CD8-positive, alpha-beta T cell (primary cell): ENCODE measurements at places on chromosomes 4 and X.

- no peak for DNase-seq
Measured at GRCh38 chr4:65227628-65228027, 442.7 kb downstream of the EPHA5 start.

DNA sequence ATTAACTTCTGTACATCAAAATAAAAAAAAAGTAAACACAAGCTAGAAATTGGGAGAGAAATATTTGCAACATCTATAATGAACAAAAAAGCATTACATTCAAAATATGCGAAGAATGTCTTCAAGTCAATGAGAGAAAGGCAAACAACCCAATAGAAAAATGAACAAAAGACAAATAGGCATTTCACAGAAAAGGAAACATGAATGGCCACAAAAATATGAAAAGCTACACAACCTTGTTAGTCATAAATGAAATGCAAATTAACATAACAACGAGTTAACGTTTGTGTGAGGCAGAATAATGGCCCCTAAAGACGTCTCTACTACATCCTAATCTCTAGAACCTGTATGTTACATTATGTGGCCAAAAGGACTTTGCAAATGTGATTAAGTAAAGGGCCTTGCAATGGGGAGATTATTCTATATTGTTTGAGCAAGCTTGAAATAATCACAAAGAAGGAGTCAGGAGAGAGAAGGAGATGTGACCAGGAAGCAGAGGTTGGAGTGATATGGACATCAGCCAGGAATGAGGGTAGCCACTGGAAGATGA lies 86.8 kb downstream of the WDFY3 start:
- no peak for DNase-seq

DNA sequence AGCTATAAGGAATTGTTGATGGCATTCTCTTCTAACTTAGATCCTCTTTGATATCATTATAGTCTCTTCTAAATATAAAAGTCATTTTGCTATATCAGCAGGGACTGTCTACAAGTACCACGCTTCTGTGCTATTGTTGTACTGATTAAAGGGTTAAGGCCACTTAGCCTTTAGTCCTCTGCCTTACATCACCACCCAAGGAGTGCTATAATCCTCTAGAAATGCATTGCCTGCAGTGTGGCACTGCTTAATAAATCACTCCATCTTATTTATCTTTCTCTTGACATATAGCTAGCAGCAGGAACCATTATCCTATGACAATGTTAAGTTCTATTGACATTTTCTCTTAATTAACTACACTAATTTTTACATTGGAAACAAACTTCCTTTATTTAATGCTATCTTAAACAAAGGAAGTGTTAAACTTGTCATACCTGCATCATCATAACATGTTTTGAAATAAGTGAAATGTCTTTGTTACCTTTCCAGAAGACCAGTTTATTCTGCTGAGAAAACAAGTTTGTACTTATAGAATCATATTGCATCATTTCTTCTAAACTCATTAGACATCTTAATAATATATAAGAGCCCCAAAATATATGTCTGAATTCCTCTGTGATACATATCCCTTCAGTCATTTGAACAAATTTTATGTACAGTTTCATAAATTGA lies 360.9 kb upstream of the ATOH1 start:
- DNase-seq = no peak

GRCh38 chr4:70570796-70571195 lies 21.3 kb upstream of the AMBN start:
- DNase-seq = no peak

DNA sequence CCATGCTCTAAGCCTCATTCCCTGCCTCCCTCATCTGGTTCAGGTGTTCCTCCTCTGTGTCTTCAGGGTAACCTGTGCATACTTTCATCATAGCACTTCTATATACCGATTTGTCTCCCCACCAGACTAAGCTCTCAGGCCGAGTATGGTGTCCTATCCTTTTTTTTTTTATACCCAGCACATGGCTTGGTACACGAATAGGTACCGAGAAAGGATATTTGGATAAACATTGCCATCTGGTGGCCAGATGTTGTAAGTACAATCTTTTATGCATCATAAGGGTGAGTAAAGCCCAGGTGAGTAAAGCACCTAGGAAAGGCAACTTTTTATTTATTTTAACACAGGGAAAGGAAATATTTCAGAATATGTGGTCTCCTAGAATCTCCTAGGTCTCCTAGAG lies 68.4 kb downstream of the MID2 start:
- no peak for DNase-seq

DNA sequence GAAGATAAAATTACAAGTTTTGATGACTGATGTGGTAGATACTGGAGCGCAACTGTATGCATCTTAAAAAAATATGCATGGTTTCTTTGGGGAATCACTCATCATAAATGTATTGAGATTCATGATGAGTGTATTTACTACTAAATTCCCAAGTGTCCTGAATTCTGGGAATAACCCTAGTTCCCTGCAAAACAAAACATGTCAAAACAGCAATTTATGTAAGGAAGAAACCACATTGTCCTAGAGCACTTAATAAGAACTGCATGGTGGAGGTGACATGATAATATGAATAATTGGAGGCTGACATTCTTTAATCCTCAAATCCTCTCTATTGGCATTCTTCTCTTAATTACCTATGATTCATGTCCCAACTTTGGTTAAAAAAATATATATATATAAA lies 1804.7 kb downstream of the STIM2 start:
- DNase-seq = no peak

GRCh38 chr4:128600996-128601871 lies 208.3 kb upstream of the JADE1 start:
- no peak for DNase-seq

GRCh38 chr4:11878241-11878640 lies 449.5 kb upstream of the HS3ST1 start:
- no peak for DNase-seq

GRCh38 chr4:185902654-185903053 lies 90.7 kb upstream of the SORBS2 start:
- DNase-seq = no peak

- DNase-seq = no peak
Measured at GRCh38 chr4:80065601-80066000, 7.4 kb downstream of the ANTXR2 start.

DNA sequence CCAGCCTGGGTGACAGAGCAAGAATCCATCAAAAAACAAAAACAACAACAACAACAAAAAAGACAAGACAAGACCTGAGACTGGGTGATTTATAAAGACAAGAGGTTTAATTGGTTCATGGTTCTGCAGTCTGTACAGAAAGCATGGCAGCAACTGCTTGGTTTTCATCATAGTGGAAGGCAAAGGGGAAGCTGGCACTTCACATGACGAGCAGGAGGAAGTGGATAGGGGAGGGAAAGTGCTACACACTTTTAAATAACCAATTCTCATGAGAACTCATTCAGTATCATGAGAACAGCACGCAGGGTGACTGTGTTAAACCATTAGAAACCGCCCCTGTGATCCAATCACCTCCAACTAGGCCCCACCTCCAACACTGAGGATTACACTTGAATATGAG lies 28.4 kb upstream of the SLC10A7 start:
- DNase-seq = no peak

DNA sequence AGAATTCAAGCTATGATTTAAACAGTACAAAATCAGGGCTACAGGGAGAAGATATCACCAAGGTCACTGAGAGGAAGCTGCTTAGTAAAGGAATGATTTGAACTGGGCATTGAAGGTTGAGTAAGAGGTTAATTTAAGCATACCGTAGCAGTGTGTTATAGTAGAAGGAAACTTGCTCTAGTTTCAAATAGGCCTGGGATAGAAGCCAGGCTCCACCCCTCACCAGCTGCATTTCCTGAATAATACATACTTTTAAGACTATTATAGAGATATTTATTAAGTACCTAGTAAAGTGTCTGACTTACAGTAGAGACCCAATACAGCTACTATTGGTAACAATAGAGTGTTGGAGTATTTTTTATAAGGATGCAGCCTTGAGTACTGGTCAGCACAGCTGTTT lies 118.0 kb upstream of the GLRA2 start:
- DNase-seq = no peak

- DNase-seq = no peak
Measured at GRCh38 chr4:721261-722168, 15.9 kb downstream of the PCGF3 start.

DNA sequence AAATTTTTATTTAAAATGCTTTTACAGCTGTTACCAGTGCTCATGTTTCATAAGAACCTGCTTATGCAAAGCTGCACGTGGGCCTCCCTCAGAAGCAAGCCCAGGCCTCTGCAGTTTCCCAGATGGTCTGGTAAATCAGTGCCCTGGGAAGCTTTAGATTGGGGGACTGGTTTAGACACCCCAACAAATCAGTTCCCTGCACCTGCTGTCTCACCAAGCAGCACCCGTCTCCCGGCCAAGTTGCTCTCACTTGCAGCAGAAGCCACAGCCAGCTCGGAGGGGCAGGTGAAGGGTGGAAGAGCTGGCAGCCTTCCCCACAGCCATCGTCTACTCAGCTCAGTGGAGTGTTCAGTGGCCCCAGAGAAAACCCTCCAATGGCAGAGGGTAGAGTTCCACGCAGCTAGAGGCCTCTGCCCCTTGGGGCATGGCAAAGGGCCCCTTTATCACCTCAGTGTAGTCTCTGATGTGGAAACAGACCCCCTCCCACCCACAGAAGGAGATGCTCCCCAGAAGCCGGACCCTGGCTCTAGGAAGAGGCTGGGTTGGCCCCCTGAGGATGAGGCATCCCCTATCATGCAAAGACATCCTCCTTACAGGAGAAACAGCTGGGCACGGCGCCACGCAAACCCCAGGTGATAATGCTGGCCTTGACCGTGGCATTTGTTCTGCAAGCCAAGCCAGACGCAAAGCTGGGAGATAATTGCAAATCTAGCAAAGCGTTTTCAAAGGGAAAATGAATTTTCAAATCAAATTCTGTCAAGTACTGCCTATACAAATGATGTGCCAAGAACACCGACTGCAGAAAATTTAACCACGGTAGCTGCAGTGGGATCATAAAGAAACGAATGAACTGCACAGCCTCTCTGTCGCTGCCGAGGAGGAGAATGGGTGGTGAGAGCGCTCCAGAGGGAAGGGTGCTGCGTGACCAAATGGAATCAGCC lies 51.9 kb downstream of the ZFYVE28 start:
- DNase-seq = no peak

DNA sequence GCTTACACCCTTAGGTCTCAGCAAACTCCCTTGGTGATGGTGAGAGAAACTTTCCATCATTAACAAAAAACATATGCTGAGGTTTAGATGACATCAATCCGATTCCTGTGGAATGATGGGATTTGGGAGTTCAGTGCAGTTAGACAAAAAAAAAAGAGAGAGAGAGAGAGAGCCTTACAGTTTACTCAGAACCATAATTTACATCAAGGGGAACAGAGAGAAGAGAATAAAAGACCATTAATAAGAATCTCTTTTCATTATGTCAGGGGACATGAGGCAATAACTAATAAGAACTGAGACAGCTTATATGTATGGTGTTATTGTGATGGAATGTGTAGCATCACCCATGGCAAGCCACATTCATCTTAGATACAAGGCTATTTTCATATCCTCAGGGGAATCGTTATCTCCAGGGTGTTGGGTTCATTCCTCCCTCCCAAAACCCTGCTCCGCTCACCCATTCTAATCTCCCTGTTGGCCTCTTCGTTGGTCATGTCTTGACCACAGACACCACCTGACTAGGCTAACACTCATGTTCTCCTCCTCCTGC lies 175.7 kb upstream of the MXRA5 start:
- no peak for DNase-seq

DNA sequence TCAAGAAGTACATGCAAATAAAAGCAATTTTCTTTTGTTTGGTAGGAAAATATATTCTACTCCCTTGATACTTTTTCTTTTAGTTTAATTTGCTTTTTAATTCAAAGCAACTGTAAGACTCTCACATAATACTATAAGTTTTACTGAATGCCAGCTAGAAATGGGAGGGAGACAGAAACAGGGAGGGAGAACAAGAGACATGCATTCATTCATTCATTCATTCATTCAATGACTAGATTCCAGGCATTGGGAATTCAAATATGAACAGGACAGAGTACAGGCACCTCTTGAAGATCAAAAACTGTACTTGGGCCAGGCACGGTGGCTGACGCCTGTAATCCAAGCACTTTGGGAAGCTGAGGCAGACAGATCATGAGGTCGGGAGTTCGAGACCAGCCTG lies 85.6 kb downstream of the THOC2 start:
- no peak for DNase-seq

GRCh38 chr4:2893772-2894171 lies 50.1 kb downstream of the ADD1 start:
- no peak for DNase-seq

- no peak for DNase-seq
Measured at GRCh38 chr4:173446416-173446815, 47.5 kb upstream of the SCRG1 start.
